ENCODE measurements at places on chromosomes 5 and 9. TPM values are rescaled to one million over a fixed set of nuclear protein-coding genes. Genes with fewer than 3 reads are reported as not detected.

The ICE1 gene
- 46.5 TPM for total RNA-seq

The PCDHGA4 gene
- total RNA-seq: not detected

The TNFSF8 gene
- total RNA-seq: 136 TPM

The PSMD5 gene
- total RNA-seq: 63.9 TPM

Measured in naive thymus-derived CD4-positive, alpha-beta T cell (primary cell).